Dermis microvascular lymphatic vessel endothelial cell (primary cell): ENCODE measurements at places on chromosomes 13 and 19.

DNA sequence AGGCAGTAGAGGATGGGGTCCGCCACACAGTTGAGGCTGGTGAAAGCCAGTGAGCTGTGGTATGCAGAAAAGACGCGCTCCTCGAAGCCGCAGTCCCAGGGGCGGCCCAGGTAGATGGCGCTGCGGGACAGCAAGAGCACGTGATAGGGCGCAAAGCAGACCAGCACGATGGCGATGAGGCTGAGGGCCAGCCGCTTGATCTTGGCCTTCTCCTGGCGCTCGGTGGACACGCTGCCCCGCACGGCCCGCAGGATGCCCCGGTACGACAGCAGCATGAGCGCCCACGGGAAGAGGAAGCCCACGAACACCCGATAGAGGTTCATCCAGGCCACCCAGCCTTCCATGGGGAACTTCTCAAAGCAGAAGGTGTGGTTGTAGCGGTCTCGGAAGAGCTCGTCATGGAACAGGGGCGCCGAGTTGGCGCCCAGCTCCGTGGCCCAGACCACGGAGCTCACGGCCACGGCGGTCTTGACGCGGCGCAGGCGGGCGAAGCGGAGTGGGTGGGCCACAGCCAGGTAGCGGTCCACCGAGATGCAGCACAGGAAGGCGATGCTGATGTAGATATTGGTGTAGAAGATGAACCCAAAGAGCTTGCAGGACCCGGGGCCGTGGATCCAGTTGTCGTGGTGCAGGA is 6.5 kb upstream of the OPA3 start:
- DNase-seq = no peak

- DNase-seq = no peak
Measured at GRCh38 chr13:31167490-31167889, 5.8 kb upstream of the HSPH1 start.

- DNase-seq = no peak
Measured at GRCh38 chr19:5104871-5105351, 136.0 kb downstream of the KDM4B start.

DNA sequence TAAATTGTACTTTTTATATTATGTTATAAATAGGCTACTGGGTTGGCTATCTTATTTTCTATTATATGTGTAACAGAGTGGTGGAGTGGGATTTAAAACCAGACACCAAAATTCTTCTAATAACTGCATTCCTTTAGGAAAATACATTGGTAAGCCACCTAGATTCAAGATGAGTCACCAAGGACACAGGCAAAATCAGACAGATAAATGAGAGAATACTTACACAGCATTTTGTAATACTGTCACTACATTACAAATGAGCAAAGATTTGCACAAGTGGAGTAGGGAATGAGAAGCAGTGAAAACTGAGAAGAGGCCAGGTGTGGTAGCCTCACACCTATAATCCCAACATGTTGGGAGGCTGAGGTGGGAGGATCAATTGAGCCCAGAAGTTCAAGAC is 6.2 kb upstream of the SPART start:
- no peak for DNase-seq

GRCh38 chr19:52197964-52198363 is 8.1 kb downstream of the PPP2R1A start:
- DNase-seq = no peak

DNA sequence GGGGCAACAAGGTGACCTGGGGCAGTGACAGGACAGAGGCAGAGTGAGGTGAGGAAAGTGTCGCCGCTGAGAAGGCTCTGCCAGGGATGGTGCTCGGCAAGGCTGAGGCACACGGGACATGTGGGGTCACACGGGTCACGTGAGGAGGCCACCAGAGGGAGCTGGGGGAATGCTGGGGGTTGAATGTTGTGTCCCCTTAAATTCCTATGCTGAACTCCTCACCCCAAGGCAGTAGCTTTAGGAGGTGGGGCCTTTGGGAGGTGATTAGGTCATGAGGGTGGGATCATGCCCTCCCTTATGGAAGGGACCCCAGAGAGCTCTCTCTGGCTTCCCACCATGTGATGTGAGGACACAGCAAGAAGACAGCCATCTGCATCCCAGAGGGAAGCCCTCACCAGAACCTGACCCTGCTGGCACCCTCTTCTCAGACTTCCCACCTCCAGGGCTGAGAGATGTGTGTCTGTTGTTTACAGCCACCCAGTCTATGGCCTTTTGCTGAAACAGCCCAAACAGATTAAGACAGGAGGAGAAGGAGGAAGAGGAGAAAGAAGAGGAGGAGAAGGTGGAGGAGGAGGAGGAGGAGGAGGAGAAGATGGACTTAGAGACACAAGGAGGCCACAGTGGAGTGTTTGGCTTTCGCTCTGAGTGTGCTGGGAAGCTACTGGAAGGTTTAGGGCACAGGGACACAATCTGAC is 35.4 kb downstream of the RFX2 start:
- DNase-seq = no peak

DNA sequence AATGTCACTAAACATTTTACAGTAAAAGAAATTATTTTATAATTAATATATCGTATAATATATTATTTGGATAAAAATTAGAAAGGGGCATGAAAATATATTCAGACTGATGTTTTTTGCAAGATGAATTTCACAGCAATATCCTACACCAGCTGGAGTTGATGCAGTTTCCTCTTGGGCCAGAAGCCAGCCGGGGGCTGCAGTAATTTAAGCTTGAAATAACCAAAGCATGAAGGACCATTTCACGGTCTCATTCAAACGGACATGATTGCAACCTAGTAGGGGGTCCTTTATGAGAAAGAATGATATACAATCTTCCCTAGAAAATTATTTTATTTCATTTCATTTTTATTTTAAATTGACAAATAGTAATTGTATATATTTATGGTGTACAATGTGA is 797.2 kb upstream of the PCDH9 start:
- no peak for DNase-seq

DNA sequence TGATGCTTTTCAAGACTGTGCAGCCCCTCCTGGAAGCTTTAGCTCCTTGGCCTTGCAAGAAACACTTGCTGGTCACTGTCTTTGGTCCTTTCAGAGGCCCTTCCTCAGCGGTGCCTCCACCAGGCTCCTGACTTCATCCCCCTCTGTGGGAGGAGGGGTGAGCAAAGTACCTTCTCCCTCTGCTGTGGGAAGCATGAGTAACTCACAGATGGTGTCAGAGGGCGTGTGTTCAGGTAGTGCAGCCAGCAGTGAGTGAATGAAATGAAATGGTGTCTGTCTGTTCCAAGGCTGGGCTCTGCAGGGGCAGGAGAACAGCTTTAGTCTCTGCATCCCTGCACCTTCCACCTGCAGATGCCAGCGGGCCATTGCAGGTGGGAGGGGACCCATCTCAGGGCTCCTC is 102.9 kb downstream of the SHISA2 start:
- no peak for DNase-seq

DNA sequence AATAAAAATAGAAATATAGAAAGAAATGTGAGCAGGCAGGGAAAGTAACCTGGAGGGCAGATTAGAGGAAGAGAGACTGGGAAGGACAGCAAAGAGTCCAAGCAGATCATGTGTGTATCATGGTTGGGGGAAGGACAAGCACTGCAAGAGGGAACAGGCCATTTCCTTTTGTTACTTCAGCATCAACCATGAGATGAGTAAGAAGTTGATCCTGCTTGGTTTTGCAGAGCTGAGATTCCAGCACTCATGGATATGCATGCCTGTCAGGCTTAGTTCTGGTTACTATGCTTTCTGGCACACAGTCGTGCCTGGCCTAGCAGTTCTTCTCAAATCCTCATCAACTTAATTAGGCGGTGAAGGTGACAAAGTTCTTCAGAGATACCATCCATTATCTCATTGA is 18.1 kb downstream of the NALCN start:
- DNase-seq = peak; percentile 26

DNA sequence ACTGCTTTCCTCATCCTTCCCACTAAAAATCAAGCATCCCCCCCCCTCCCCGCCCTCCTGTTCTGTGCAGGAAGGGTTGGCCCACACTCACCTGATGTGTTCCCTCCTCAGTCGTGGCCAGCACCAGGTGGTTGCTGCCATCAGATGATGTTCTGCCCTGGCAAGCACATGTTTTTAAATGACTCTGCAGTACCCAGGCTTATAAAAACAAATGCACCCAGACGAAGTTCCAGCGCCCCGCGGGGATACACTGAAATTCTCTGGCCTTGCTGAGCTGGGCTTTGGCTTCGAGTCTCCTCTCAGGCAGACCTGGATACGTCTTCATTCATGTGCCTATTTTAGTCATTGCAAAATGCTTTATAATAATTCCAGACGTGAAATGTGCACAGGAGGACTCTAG is 316.3 kb downstream of the DLEU7 start:
- DNase-seq = no peak

GRCh38 chr19:5038631-5039271 is 69.8 kb downstream of the KDM4B start:
- peak; percentile 42 for DNase-seq

- DNase-seq = no peak
Measured at GRCh38 chr19:7860714-7861618, 13.2 kb downstream of the PRR36 start.

DNA sequence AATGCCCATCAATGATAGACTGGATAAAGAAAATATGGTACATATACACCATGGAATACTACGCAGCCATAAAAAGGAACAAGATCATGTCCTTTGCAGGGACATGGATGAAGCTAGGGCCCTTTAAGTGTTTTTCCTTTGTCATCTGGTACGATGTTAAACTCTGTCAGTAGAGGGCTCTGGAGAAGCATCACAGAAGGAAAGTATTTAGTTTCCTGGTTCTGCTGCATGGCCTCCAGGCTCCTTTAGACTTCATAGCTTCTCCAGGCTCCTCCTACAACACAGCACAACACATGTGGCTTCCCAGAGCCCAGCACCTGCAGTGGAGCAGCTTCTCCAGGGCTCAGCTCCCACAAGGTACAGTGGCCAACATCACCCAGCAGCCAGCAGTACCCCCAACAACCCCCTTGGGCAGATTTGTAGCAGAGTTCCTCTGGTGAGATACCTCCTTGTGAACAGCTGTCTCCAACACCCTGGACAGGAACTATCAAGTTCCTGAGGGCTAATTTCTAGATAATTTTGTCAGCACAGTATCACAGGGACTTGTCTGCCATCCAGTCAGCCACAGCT is 63.4 kb downstream of the KCTD12 start:
- DNase-seq = peak; percentile 72
